ENCODE measurements at places on chromosomes 1 and 21.
A peak's percentile ranks its signal among the peaks of the same experiment; 100 is the strongest.

- DNase-seq: no peak
Observed at GRCh38 chr1:110430366-110430765, 20.6 kb upstream of the PROK1 start.

DNA sequence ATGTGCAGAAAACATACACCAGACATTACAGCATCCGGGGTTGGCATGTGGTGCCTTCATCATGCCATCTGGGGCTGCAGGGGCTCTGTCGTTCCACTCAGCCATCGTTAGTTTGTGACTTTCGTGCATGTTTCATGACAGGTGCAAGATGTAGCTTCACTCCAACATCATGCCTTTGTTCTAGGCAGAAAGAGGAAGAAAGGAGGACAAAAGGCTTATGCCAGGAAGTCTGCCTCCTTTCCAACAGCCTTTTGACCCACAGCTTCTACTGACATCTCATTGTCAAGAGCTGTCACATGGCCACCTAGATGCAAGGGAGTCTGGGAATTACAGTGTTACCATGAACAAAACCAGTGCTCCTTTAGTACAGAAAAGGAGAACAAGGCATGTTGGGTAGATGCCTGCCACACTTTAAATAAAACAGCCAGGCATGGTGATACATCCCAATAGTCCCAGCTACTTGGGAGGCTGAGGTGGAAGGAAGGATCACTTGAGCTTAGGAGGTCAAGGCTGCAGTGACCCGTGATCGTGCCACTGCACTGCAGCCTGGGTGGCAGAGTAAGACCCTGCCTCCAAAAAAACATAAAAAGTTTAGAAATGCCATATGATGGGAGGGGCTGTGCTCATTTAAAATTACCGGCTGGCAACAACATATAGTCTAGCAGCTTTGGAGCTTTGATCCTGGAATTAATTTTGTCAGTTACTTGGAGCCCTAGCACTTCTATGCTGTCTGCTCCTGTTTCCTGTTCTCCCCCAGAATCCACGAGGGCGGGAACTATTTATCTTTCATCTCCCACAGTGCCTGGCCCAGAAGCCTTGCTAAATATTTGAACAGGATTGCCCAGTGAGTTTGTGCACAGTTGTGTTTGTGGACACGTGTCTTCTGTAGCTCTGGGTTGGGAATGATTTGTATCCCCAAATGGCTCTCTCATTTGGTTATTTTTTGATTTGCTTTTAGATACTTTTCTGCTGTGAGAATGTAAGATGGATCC lies 7.4 kb downstream of the DOP1B start:
- no peak for DNase-seq

GRCh38 chr1:156707417-156708217 lies 2.2 kb upstream of the CRABP2 start:
- no peak for DNase-seq

DNA sequence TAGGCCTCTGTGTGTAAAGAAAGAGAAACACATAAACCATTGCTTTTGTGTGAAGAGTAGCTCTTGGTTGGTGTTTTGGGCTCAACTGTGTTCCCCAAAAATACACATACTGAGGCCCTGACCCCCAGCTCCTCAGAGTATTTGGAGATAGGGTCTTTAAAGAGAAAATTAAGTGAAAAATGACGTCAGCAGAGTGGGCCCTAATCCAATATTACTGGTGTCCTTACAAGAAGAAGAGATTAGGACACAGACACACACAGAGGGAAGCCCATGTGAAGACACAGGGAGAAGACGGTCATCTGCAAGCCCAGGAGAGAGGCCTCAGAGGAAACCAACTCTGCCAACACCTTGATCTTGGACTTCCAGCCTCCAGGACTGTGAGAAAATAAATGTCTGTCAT lies 76.9 kb upstream of the PGBD5 start:
- DNase-seq: no peak

DNA sequence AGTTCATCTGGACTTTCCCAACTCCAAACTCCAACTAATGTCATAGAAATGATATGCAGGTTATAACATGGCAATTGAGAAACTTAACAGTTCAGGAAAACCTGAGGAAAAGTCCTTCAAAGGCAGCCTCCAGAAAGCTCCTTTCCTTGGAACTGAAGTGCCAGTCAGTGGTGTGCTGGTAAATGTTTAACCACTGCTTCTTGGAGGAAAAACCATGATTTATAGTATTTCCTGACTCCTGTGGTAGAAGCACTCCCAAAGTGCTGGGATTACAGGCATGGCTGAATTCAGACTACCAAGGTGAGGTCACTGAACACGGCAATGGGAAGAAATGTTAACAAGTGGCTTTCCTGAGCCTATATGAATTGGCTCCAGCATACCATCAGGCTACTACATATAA lies 26.7 kb upstream of the ZNHIT6 start:
- DNase-seq: no peak

DNA sequence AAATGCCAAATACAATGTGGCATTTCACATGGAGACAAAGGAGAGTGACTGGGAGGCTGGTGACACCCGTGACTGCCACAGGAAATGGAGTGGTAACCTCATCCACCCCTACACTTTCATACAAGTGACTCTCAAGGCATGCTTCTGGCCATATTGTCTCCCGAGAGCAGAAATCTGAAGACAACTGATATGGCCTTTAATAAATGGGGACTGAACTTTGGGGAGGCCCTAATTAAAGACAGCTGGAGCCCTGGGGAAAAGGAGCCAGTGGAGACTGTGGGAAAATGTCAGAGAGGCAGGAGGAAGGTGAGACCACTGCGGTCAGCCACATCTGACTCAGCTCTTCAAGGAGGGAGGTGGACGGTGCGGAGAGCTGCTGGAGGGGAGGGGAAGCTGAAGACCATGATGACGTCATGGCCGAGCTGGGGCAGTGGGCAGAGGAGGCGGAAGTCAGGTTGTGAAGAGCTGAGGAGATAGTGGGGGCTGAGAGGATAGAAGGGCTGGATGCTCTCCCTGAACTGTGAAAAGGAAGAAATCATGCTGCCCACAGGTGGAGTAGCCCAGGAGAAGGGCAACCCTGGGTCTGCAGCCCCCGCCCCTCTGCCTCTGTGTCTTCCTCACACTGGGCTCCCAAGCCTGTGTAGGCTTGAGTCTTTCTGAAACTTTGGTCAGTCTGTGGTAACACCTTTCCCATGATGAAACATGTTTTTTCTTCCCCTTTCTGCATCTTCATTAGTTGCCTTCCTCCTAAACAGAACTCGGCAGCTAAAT lies 14.0 kb upstream of the NCF2 start:
- peak; percentile 63 for DNase-seq

- no peak for DNase-seq
Observed at GRCh38 chr1:45982359-45982758, 150.1 kb downstream of the PIK3R3 start.

DNA sequence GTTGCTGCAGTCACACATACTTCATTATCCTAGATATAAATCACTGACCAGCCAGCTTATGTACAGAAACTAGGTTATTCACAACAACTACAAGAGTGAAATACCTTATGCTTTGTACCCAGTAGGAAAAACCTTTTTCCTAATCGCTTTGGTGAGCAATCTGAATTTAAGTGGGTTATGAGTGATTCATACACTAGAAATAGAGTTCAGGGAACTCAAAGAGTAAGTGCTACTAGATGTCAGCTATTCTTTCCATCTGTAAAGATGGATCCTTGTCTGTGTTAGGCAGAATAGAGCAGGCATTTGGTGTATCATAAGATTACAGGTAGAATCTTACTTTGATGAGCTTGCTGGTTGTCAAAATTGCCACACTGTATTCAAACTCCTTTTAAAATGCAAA lies 101.9 kb downstream of the ZNF644 start:
- DNase-seq: peak; percentile 32

DNA sequence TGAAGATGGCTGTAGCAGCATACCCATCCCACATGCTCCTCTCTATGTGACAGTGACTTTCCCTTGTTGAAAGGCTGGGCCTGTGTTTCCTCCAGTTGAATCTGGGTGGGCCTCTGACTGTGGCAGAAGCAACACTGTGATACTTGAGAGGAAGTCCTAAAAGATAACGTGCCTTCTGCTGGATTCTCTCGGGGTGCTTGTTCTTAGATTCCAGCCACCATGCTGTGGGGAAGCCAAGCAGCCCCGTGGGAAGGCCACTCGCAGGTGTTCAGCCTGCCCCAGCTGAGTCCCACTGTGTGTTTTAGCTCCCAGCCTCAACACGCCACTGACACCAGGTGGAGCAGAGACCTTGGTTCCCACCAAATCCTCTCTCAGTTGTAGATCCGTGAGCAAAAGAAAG lies 31.5 kb downstream of the TRAPPC10 start:
- DNase-seq: no peak

GRCh38 chr1:93565496-93566206 lies 116.0 kb downstream of the BCAR3 start:
- no peak for DNase-seq

DNA sequence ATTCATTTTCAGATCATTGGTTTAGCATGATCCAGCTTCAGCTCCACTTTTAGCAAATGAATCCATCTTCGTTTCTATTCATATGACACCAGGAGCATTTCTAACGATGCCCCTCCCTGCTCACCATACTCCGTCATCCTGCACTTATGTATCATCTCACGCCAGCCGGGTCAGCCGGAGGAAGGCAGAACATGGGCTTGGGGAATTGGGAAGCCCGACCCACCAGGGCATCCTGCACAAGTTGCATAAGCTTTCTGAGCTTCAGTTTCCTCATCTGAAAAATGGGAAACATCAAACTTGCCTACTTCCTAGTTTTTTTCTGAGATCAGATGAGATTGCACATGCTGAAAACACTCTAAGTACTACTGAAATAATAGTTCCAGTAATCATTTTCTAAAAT lies 194.7 kb downstream of the AK5 start:
- DNase-seq: no peak

DNA sequence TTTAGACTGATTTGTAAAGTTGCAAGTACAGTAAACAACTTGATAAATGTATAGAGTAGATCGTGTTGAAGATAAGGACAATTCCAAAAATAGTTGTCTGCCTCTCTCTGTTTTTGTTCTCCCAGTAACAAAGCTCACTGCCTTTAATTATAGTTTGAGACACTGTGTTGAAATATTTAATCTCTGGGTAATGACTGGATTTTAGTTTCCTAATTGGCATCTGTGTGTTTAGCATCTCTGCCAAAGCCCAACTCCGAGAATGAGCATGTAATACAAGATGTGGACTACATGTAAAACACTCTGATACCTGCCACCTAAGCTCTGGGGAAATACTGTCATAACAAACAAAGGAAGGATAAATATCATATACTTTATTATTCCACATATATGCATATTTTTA lies 27.7 kb upstream of the SDE2 start:
- no peak for DNase-seq

- no peak for DNase-seq
Observed at GRCh38 chr1:206729507-206729906, 41.1 kb upstream of the IL19 start.

DNA sequence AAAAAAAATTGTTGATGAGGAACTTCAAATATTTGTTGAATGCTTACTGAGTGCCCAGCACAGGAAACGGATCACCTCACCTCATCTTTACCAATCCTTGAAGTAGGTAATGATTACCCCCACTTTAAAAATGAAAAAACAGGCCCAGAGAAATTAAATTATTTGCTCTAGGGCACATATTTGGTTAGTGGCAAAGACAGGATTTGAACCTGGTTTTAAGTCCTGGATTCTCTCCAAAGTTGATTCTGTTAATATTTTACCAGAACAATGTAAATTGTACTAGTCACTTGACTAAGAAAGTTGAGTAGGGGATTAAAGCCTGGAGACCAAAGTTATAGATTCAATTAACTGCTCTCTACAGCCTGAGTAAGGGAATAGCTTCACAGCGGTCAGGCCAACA lies 97.9 kb downstream of the GIPC2 start:
- DNase-seq: no peak

DNA sequence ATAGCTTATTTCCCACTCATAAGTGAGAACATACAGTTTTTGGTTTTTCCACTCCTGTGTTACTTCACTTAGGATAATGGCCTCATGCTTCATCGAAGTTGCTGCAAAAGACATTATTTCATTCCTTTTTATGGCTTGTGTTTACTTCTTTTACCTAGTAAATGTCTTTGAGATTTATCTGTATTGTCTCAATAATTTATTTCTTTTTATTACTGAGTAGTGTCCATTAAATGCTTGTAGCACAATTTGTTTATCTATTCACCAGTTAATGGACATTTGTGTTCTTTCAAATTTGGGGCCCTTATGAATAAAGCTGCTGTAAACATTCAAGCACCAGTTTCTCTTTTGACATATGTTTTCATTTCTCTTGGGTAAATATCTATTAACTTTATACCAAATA lies 86.0 kb downstream of the UCHL5 start:
- no peak for DNase-seq

GRCh38 chr1:157652859-157653493 lies 47.6 kb downstream of the FCRL3 start:
- DNase-seq: no peak

DNA sequence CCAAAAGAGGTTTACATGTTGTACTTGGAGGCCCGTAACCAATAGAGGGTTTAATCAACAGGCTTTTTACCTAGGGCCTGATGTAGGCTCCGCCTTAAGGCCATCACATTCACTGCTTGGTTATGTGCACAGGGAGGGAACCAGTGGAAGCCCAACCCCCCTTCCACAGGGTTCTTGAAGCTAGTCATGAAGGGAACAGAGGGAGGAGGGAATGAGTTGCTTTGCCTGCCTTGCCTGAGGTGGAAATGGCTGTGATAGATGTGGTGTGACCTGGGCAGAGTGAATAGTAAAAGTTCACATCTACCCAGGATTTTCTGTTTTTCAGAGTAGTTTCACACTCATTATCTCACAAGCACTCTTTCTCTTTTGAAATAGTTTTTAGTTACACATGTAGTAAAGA lies 215.1 kb downstream of the ST6GALNAC3 start:
- DNase-seq: no peak

DNA sequence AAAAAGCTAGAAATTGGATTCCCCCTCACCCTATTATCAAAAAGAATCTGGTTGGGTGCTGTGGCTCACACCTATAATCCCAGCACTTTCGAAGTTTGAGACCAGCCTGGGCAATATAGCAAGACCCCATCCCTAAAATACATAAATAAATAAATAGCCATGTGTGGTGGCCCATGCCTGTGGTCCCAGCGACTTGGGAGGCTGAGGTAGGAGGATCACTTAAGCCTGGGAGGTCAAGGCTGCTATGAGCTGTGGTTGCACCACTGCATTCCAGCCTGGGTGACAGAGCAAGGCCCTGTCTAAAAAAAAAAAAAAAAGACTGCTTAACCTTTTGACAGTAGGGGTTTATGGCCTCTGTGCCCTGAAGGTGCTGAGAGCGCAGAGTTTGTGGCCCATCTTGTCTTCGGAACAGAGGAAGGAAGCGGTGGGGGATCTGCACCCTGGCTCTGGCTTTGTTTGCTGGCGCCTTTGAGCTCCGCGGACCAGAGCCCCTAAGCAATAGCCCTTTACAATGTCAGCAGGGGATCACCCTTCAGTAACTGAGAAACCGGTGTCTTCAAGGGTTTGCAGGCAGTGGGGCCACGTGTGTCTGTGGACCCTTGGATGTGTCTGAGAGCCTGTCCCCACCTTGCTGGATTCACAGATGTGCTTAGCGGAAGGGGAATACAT lies 22.1 kb downstream of the SLC2A7 start:
- no peak for DNase-seq

GRCh38 chr1:12142141-12142823 lies 24.5 kb upstream of the TNFRSF1B start:
- DNase-seq: no peak

All from LHCN-M2 (cell line).